ENCODE measurements at places on chromosomes 12 and 14.
A peak's percentile ranks its signal among the peaks of the same experiment; 100 is the strongest.

DNA sequence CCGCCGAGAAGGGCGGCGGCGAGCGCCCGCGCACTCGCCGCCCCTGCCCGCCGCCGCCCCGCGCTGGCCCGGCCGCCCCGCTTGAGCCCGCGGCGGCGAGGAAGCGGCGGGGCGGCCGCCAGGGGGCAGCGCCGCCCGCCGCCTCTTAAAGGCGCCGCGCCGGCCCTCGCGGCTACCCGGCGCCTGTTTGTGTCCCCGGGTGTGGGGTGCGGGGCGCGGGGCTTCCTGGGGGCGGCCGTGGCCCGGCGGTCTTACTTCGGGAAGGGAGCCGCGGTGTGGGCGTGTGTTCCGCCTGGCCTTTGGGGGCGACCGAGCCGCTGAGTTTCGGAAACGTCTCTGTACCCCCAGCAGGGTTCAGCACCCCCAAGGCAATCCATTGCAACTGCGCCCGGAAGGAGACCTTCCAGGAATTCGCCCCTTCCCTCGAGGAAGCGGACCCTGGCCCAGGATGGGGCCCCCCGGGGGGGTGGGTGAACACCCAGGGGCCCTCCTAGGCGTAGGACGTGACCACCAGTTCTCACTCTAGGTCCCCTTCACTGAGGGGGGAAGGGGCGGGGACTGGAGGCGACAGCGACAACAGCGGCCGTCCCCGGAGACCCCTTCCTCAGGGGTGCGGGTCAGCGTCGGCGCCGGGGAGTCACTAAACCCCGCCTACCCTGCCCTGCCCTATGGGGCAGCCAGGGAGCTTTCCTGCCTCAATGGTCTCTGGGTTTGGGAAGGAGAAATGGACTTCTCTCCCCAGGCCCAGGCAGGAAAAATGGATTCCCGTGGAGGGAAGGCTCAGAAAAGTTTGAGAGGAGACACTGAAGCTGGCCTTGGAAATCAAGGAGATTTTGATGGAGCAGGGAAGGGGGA is at the start of gene ITPK1:
TSS of gene ITPK1 (minus strand) at position 105 of the 855 bp plus-strand sequence. CDS start 762 bp downstream, outside the sequence.
- DNase-seq: peak; percentile 31

DNA sequence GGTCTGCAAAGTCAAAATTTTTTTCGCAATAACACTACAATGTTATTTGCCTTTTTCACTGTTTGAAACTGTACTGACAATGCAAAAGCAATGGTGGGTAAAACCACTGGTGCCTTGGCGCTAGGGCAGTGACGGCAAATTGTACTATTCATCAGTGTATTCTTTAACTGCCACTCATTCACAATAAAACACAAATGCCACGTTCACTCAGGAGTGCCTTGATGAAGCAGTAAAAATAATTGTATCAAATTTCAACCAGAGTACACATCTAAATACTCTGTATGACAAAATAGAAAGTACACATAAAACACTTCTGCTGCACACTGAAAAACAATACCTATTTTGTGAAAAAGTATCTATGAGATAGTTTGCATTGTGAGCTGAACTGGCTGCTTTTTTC is 17.8 kb downstream of the DCAF5 start:
- DNase-seq: no peak

- DNase-seq: no peak
Observed at GRCh38 chr12:79317179-79317847, 373.5 kb downstream of the PAWR start.

GRCh38 chr14:74425525-74426201 is 347 bp downstream of the SYNDIG1L start:
- peak; percentile 7 for DNase-seq

DNA sequence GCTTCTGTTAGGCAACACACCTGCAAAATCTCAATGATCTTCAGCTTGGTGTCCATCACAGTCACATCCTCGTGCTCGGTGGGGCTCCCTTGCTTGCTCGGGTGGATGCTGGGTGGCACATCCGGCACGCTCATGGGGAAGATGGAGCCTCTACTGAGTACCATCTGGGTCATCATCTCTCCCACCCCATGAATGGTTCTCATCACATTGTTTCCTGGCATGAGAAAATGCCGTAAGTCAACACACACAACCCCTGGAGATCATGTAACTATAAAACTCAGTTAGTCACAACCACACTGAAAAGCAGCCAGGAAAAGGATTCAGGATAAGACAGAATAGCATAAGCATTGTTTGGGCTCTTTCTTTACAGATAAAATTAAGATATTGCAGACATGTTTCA is 201.1 kb downstream of the ITPR2 start:
- no peak for DNase-seq

DNA sequence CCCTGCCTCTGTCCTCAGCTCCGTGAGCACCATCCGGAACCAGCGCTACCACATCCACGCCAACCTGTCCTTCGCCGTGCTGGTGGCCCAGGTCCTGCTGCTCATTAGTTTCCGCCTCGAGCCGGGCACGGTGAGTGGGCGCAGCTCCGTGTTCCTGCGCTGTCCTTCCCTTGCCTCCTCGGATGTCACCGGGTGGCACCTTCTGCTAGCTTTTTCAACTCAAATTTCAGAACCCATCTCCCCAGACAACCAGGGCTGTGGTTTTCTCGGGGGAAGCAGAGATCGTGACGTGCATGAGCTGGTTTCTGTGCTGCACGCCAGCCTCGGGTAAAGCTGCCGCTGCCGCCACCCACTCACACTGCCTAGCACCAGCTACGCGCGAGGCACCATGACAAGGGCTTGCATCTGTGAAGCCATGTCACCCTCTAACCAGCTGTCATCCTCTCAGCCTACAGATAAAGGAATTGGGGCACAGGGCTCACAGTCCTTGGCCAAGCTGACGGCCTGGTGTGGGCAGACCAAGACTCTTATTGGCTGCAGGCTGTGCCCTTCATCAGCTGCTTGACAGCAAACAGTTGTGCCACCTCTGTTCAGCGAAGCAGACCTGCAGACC is 152.1 kb downstream of the ADGRD1 start:
- peak; percentile 23 for DNase-seq

All from activated naive CD4-positive, alpha-beta T cell (primary cell).